ENCODE measurements at places on chromosomes 3 and 15.

DNA sequence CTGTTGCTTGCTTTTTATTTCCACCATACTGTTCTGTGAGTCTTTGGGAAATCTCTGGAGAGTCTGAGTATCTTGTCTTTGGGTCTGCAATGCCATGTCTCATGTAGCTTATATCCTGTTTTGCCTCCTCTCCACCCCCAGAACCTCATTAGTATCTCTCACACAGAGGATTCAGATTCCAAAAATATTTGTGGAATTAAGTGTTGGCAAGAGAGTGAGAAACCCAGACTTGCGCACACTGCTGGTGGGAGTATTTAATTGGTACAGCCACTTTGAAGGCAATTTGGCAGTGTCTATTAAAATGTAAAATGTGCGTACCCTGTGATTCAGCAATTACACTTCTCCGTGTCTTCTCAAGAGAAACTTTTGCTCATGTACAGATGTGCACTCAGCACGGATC, 68.6 kb downstream of the ZNF621 start:
- DNase-seq = no peak
- H3K36me3 ChIP-seq = no peaks in the 10 kb centered on the region
- no peak overlapping the region for H3K27ac ChIP-seq
- no peaks in the 10 kb centered on the region for H3K4me1 ChIP-seq
- H3K27me3 ChIP-seq = peaks cover 29% of the 10 kb centered on the region
- no peak overlapping the region for H3K4me3 ChIP-seq

DNA sequence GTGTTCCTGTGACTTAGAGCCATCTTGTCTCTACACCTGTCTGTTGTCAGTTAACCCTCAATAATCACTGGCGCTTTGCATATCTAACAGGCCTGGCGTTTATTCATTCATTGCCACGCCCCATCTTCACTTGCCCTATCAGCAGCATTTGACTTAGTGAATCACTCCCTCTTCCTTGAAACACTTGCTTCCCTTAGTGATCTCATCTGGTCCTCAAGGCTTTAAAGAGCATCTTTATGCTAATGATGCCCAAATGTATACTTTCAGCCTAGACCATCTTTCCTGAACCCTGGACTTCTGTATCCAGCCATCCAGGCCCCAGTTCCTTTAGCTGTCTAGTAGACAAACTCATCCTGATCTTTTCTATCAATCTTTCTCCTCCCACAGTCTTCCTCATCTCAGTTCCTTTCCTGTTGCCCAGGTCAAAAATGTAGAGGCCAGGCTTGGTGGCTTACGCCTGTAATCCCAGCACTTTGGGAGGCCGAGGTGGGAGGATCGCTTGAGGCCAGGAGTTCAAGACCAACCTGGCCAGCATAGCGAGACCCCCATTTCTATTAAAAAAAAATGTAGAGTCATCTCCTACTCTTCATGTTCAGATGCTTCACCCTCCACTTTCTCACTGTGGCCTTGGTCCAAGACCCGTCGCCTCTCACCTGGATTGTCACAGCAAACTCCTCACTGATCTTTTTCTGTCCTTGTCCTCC, 1.4 kb upstream of the IGDCC4 start:
- peaks cover 3% of the 10 kb centered on the region for H3K36me3 ChIP-seq
- H3K4me3 ChIP-seq = peak overlapping the region; percentile 2
- no peak for DNase-seq
- H3K4me1 ChIP-seq = peaks cover 12% of the 10 kb centered on the region
- H3K27me3 ChIP-seq = peaks cover 77% of the 10 kb centered on the region
- H3K27ac ChIP-seq = no peak overlapping the region

GRCh38 chr3:12982619-12983101, 90.6 kb downstream of the IQSEC1 start:
- H3K4me1 ChIP-seq = peaks cover 23% of the 10 kb centered on the region
- no peaks in the 10 kb centered on the region for H3K27me3 ChIP-seq
- H3K27ac ChIP-seq = no peak overlapping the region
- no peak for DNase-seq
- peaks cover 14% of the 10 kb centered on the region for H3K36me3 ChIP-seq

- H3K4me1 ChIP-seq = peaks cover 2% of the 10 kb centered on the region
- H3K27me3 ChIP-seq = no peaks in the 10 kb centered on the region
- no peaks in the 10 kb centered on the region for H3K36me3 ChIP-seq
- H3K27ac ChIP-seq = no peak overlapping the region
- no peak overlapping the region for H3K4me3 ChIP-seq
- DNase-seq = no peak
Observed at GRCh38 chr3:71241246-71241901, 342.2 kb downstream of the FOXP1 start.

GRCh38 chr3:186942168-186942567, 11.8 kb downstream of the ST6GAL1 start:
- H3K4me1 ChIP-seq = peaks cover 17% of the 10 kb centered on the region
- no peak for DNase-seq
- peaks cover 58% of the 10 kb centered on the region for H3K36me3 ChIP-seq
- H3K27me3 ChIP-seq = no peaks in the 10 kb centered on the region

- no peak overlapping the region for H3K27ac ChIP-seq
- peaks cover 2% of the 10 kb centered on the region for H3K4me1 ChIP-seq
- H3K4me3 ChIP-seq = no peak overlapping the region
- no peak for DNase-seq
- H3K27me3 ChIP-seq = peaks cover 48% of the 10 kb centered on the region
Observed at GRCh38 chr15:101483462-101483861, 6.0 kb downstream of the PCSK6 start.

All from activated naive CD4-positive, alpha-beta T cell treated with anti-CD3 and anti-CD28 coated beads, Interleukin-2, amount 10 ng/mL, durations not matched to agents 7 days and 5 days (primary cell).